Vagina (tissue), 2 donors: ENCODE measurements at places on chromosomes 5 and 9.

GRCh38 chr5:149824846-149825245 lies 94.7 kb downstream of the PPARGC1B start:
- DNase-seq, result no peak

DNA sequence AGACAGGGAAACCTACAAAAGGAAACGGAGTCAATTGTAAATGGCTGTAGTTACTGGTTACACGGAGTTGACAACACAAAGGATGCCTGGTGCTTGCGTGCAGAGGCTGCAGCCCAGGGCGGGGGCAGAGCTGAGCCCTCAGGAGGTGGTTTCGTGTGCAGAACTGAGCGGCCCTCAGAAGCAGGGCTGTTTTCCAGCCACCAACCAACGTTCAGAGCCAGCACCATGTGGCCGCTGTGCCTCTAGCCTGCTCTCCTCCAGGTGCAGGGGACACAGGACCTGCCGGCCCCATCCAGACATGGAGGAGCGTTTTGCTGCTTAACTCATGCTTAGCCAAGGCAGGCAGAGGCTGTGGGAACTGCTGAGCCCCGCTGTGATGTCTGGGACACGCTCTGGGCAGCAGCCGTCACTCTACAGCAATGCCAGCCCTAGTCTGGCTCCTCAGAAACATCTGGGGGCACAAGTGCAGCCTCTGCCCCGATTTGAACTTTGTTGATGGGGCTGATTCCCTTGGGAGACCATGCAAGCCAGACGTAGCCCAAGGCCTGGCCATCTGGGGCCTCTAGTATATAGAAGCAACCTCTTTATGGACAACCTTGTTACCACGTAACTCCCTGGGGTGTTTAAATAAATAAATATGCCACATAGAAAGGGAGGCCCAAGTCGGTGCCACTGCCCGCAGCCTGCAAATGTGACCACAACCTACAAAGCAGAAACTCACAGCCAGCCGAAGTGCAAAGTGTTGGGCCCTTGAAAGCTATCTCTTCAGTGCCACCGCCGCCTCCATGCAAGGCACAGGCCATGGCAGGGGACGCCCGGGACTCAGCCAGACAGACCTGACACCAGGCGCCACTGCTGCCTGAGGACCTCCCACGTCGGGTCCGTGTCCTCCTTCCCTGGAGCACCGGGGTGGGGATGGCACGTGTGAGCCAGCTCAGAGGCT lies 42.1 kb downstream of the NKD2 start:
- DNase-seq, result no peak

DNA sequence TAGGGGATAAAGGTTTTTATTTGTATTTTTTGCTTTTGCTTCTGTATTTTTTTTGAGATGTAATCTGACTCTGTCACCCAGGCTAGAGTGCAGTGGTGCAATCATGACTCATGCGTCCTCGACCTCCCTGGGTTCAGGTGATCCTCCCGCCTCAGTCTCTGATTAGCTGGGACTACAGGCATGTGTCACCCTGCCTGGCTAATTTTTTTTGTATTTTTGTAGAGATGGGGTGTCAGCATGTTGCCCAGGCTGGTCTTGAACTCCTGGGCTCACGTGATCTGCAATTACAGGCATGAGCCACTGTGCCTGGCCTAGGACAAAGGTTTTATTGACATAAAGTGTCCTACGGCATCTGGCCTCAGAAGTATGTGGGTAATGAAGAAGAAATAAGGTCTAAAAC lies 297.1 kb upstream of the C9orf72 start:
- DNase-seq, result no peak

GRCh38 chr5:61229416-61229815 lies 67.1 kb upstream of the SMIM15 start:
- no peak for DNase-seq

DNA sequence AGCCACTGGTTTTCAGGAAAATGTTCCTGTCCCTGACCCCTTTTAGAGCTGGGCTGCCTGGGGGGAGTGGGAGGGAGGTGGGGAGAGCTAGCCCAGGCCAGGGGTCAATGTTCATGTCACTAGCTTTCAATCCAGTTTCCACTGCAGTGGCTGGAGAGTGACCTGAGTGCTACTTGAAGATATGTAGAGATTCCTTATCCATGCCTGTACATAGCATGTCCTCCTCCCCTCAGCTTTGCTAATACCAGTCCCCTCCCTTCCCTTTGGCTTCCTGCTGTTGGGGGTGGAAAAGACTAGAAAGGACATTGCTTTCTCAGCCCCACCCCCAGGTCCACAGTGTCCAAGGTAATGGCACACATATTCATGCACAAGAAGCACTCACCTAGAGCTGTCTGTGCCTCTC lies 7.8 kb downstream of the DNAJB5 start:
- peak; percentile 67 for DNase-seq

- no peak for DNase-seq
Observed at GRCh38 chr5:142307146-142307890, 17.5 kb downstream of the SPRY4 start.

- no peak for DNase-seq
Observed at GRCh38 chr5:50965654-50966375, 299.4 kb downstream of the PARP8 start.

DNA sequence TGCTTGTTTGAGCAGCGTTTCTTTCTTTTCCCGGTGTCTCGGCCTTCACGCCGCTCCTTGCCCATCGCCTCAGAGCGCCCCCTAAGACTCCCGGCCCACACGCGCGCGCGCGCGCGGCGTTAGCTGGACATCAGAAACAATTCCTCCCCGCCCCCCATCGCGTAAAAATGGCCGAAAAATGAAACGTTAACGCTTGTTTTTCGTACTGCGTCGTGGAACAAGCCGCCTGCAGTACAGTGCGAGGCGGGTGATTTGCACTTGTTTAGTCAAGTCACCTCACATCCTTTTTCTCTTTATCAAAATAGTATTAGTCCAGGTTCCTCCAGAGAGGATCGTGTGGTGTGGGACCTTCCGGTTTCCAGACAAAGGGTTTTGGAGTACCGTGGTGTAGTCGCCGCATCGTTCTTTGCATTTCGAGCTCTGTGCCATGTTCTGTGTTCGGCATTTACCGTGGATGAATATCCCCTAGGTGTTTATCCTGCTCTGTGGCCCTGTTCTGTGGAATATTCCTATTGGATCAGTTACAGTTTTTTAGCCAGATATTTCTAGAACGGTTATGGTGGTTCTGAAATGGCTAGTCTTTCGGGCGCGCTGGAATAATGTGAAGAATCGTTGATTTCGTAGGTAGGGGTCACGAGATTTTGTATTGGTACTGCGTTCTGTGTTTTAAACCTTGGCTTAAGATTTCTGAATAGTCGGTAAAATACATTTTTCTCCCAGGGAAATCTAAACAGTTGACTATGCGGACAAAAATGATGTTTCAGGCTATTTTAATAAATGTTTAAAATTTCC lies 1.0 kb downstream of the MATR3 start:
- no peak for DNase-seq

GRCh38 chr9:95517559-95518425 lies 1.0 kb upstream of the PTCH1 start:
- DNase-seq, result no peak
